Stimulated activated CD4-positive, alpha-beta T cell treated with anti-CD3 and anti-CD28 coated beads, Interleukin-2, amount 100 ng/mL, for 48 hours (primary cell): ENCODE measurements at places on chromosomes 12 and 14.
A peak's percentile ranks its signal among the peaks of the same experiment; 100 is the strongest.

DNA sequence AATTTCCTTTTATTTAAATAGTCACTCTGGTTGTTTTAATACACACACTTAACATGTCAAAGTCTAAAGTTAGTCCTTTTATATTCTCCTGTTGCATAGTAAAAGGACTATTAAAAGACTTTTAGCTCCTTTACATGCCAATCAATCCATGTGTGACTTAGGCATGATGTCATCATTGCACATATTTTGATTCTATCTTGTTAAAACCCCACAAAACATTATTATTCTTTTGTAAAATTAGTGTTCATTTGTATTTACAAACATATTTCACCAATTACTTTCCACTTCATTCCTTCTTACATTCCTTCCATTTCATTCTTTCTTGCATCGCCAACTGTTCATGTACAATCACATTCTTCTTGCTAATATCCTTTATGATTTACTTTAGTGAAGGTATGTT is 39.6 kb downstream of the TC2N start:
- no peak for DNase-seq

- no peak for DNase-seq
Observed at GRCh38 chr12:109696485-109697269, 16.9 kb upstream of the FAM222A start.

DNA sequence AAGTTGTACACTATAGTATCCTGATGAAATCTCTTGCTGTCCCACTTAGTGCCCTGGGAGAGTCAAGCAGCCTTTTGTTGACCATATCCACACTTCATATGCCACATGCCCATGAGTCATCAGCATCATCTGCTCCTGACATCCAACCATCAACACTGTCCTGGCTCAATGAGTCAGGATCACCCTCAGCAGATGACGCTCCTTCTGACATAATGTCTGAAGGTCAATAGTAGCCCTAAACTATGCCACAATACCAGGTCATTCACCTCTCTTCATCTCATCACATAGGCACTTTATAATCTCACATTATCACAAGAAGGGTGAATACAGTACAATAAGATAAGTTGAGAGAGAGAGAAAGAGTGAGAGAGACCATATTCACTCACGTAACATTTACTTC is 369.0 kb upstream of the FAR2 start:
- DNase-seq, result no peak

GRCh38 chr14:51789596-51789995 is 70.8 kb upstream of the GNG2 start:
- no peak for DNase-seq

GRCh38 chr14:39957987-39958386 is 525.8 kb upstream of the FBXO33 start:
- no peak for DNase-seq

- no peak for DNase-seq
Observed at GRCh38 chr14:32657081-32657480, 281.6 kb upstream of the NPAS3 start.

GRCh38 chr12:95269892-95270291 is 52.3 kb downstream of the VEZT start:
- no peak for DNase-seq

DNA sequence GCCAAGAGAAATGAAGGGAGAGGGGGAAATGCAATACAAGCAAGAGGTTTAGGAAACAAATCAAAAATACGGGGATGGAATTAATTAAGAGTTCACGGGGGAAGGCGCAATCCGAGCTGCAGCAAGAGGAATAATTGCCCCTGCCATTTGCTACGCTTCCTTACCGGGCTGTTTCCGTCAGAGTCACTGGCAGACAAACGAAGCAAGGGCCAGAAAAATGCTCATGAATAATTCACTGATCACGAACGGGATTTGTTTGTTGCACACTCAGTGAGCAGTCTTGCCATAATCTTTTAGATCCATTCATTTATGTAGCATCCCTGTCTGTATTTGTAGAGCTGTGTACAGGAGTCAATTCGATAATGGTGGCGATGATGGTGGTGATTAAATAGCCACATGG is 39.0 kb downstream of the PLXNC1 start:
- DNase-seq, result no peak

- no peak for DNase-seq
Observed at GRCh38 chr14:49966971-49967630, 74.2 kb downstream of the ARF6 start.

DNA sequence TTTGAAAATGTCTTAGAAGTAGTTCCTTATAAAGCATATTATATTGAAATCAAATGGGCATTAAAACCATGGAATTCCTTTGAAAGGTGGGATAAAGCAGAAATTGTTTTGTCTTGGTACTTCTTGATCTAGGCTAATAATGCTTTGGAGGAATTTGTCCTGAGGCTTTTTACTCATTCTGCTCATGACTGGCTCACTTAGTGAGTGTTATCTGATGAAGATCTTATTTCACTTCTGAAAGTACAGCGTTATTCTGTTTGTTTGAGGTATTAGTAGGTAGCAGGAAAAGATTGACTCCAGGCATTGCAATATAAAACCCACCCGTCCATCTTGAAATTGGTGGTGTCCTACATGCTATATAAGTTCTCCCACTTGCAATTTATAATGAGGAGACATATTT is 5.5 kb downstream of the C12orf71 start:
- DNase-seq, result no peak

GRCh38 chr12:2640281-2640680 is 154.5 kb upstream of the FKBP4 start:
- DNase-seq, result no peak

GRCh38 chr12:120079411-120080400 is 36.8 kb downstream of the RAB35 start:
- no peak for DNase-seq

DNA sequence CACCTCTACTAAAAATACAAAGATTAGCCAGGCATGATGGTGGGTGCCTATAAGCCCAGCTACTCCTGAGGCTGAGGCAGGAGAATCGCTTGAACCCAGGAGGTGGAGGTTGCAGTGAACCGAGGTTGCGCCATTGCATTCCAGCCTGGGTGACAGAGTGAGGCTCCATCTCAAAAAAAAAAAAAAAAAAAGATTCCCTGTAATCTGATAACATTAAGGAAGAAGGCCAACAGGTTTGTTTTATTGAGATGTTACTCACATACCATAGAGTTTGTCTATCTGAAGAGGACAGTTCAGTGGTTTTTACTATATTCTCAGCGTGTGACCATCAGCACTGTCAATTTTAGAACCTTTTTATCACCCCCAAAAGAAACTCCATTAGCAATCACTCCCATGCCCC is 37.5 kb downstream of the TSPAN9 start:
- no peak for DNase-seq

- no peak for DNase-seq
Observed at GRCh38 chr12:47032644-47033043, 46.8 kb upstream of the PCED1B start.

DNA sequence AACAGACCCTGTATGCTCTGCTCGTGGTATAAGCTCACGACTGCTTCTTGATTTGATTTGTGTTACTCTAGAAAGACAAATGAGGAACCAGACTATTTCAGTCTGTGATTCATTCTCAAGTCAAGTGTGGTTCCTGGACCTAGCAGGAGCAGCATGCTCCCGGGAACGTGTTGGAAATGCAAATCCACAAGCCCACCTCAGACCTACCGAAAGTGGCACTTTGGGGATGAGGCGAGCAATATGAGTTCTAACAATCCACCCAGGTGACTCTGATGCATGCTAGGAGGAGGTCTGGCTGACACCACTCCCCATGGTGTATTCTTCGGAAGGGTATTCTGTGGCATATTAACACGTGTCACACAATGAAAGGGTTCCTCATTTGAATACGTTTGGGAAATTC is 59.5 kb upstream of the TMX1 start:
- DNase-seq, result no peak

DNA sequence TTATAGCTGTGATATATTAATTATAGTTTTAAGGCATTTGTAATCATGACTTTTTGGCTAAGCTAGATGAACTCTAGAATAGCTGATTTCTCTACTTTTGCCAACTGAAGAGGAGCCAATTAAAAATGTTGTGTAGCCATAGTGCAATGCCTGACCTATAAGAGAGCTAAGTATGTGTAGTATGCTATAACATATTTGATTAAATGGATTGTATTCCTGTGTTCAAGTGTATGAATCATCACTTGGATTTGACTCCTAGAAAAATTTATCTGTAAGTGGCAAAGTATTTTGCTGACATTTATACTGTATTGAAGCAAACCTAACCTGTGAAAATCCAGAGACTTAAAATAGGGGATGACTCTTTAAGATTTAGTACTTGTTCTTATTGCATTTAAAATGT is 34.2 kb downstream of the PCNX4 start:
- no peak for DNase-seq

- DNase-seq, result no peak
Observed at GRCh38 chr14:64212666-64213065, 81.5 kb downstream of the ESR2 start.

GRCh38 chr14:75835156-75835725 is 146.6 kb downstream of the TGFB3 start:
- DNase-seq, result no peak

GRCh38 chr12:116561181-116561821 is 2.1 kb downstream of the MAP1LC3B2 start:
- no peak for DNase-seq

DNA sequence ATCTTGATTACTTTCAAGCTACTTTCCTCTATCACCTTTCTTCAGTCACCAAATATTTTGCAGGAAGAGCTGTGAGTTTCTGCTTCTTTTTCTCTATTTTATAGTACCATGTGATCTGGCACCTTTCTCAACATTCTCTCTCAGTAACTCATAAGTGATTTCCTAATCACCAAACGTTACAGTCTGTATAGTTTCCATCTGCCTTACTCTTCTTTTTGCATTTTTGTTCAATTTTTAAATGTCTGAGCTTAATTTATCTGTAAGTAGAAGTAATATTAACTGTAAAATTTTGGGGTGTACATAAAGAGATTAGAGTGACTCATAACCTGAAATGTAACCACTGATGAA is 422.1 kb upstream of the SYT1 start:
- no peak for DNase-seq

DNA sequence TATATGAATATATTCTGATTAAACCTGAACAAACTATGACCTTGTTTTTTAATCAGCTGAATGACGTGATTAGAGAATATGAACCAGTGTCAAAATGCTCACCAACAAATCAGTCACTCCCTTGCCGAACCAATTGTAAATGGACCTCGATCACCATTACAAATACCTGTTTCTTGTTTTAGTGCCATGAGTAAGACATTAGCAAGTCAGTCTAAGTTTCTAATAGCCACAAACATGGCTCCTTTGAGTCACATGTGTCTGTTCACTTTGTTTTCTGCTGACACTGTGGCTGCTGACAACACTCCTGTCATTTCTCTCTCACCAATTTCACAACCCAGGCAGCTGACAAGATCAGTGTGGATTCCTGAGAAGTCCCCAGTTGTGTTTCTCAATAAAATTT is 286.2 kb upstream of the MDGA2 start:
- DNase-seq, result no peak

DNA sequence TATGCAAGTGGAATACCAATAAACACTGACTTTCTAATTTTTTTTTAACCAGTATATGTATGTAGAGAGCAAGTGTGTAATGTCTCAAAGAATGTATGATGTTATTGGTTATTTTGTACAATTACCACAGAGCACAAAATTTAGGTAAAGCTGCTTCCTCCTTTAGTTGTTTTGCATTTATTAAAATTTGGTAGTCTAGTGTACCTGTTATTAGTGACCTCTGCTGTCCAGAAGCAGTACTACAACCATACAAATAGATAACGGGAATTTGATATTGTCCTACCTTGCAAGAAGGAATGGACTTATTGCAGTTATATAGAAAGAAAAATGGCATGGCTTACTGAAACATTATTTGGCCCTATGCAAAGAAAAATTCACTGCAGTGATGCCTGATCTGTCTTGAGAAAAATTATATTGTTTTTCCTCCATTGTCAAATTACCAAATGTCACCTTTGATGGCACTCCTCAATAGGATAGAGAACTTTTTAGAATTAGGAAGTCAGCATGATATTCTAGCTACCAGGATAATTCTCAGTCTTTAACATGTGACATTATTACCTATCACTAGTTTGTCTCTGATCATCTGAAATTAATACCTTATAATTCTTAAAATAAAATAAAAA is 153.9 kb upstream of the RMST start:
- peak; percentile 12 for DNase-seq

GRCh38 chr12:20368114-20368650 is at the start of gene PDE3A:
Gene PDE3A, plus strand, starts transcription at chr12:20368537. Its CDS starts 748 bp downstream, at chr12:20369285.
- DNase-seq, result no peak

DNA sequence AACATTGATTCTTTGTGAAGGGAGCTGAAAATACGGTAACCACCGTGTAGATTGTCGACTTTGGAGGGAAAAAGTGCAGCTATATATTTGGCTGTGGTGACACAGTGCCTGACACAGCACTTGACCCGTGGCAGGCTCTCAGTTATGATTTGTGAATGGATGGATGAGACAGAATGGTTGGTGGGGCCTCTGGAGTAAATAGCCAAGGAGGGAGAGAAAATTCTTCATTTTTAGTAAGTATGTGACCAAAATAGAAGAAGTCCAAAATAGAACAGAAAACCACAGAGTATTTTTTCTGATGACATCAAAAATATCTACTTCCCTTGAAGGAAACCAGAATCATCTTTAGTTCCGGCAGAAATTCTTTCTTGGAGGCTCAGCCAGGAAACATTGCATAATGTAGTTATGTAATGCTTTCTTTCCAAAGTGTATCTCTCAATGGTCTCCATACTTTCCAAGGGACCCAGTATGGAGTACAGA is 82.0 kb upstream of the WSCD2 start:
- no peak for DNase-seq

GRCh38 chr12:19110221-19110940 is 19.2 kb upstream of the PLEKHA5 start:
- DNase-seq, result no peak

DNA sequence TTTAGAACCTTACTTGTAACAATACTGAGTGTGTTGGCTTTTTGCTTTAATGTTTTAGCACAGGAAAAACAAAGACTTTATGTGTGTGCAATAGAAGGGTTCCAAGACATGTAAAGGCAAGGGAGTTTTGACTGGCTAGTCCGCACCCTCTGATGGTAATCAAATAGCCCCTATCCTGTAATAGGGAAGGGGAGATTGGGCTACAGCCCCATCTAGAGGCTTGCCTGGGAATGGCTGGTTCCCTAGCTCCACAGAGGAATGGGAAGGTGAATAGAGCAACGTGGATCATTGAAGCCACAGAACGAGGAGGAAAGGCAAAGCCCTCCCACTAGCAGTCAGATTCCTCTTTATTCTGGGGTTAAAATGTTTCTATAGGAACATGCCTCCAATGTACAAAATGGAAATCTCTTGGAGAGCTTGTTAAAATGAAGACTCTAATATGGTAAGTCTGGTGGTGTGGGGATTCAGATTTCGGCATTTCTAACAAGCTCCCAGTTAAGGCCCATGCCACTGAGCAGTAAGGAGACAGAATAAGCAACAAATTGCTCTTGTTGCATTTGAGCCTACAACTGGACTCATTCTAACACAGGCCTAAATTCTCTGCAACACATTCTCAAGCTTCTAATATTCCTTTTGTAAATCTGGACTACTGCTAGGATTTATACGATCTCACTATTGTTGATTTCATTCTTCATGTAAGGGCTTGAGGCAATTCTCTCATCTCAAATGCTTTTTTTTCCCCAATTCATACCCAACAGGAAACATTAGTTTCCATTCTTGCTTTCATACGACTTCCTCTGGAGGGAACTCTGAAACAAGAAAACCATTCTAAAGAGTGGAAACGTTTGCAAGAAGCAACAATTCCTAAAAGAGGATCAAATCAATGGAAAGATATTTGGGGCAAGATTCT is 57.1 kb downstream of the NIN start:
- peak; percentile 35 for DNase-seq

GRCh38 chr14:87705439-87705896 is 287.5 kb downstream of the GALC start:
- DNase-seq, result no peak

GRCh38 chr12:114678028-114678427 is 5.9 kb downstream of the TBX3 start:
- no peak for DNase-seq
